ENCODE measurements at places on chromosomes 12 and 14.

DNA sequence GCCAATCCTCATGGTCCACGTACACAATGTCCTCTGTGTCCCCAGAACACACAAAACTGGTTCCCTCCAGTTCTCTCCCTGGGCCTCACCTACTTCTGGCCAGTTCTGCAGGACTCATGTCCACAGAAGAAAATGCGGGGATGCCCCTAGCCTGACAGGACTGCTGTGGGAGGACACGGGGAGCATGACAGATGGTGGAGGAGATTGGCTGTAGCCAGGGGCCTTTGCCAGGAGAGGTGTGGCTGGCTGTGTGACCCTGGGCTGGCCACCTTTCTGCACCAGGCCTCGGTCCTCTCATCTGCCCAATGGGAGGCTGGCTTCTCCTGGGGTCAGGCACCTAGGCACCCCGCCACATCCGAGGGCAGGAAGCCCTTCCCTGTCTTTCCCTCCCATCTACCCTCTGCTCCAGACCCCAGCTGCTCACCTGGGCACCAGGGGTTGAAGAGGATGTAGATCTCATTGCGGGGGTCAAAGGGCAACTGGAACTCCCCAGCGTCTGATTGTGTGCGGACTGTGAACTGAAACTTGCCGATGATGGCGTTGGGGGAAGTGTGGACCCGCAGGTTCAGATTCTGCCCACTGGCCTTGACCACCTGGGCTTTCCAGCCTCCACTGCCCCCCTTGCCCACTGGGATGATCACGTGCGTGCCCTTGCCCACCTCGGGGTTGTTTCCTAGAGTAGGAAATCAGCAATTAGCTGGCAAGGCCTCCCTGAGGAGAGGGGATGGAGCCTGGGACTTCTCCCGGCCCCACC, 2.8 kb downstream of the TGM1 start:
- DNase-seq = no peak

GRCh38 chr12:11753826-11754225, 104.4 kb downstream of the ETV6 start:
- no peak for DNase-seq

GRCh38 chr14:100669468-100669867, 57.2 kb upstream of the DLK1 start:
- DNase-seq = no peak

DNA sequence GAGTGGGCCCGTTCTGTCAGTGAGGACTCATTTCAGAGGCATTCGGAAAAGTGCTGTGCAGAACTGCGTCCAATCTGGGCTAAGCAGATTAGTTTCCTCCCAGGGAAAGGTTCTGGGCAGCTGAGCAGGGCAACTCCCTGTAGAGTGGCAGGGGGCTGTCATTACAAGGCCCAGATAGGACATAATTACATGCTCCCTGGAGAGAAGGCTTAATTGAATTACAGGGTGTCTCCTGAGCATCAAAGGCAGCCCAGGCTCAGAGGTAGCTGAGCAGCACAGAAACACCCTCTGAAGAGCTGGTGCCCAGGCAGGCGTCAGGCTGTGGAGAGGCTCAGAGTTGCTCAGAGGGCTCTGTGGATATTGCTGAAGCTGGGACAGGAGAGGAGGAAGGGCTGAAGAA, 36.0 kb downstream of the SLC8A3 start:
- no peak for DNase-seq

DNA sequence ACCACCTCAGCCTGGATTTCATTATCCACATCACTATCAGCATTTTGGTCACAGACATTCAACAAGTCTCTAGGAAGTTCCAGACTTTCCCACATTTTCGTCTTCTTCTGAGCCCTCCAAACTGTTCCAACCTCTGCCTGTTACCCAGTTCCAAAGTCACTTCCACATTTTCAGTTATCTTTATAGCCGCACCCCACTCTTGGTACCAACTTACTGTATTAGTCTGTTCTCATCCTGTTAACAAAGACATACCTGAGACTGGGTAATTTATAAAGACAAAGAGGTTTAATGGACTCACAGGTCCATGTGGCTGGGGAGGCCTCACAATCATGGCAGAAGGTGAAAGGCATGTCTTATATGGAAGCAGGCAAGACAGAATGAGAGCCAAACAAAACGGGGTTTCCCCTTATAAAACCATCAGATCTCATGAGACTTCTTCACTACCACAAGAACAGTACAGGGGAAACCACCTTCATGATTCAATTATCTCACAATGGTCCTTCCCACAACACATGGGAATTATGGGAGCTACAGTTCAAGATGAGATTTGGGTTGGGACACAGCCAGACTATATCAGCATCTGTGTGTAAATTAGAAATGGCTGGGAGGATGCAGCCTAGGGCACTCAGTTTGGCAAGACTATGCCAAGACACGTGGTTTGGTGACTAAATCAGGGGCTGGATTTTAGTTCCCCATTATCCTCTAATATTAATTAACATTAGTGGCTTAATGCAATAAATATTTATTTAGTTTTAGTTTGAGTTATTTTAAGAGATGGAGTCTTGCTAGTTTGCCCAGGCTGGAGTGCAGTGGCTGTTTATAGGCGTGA, 16.2 kb upstream of the FUT8 start:
- DNase-seq = no peak

DNA sequence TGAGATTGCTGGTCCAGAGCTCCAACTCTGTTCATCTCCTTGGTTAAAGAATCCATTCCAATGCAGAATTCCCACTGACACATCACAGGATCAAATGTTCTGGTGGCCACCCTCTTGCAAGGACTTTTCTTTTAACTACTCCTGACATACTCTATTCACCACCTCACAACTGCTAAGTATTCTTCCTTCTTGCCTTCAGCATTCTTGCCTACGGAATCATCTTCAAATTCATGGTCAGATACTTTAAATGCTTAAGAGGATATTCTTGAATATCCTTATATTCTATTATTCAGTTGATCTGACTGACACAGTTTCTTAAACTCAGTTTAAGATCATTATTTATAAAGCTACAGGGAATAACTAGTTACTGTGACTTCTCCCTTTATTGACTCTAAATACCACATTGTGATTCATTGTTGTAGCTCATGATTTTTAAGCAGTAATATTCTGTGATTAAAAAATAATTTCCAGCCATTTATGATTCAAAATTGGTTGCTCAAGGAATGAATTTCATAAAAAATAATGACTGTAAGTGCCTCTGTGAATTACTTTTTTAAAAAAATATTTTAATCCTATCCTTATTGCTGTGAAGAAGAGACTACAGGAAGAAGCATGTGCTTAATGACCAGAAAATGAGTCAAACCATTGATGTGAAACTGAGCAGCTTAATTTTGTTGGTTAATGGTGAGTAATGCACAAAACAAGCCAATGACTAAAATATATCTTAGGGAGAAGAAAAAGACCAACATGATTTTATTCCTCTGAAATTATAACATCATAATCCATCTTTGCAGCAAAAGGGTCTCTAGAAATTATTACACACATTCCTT, 207.1 kb downstream of the PIK3C2G start:
- DNase-seq = no peak

- no peak for DNase-seq
Observed at GRCh38 chr12:111444925-111445725, 39.4 kb downstream of the SH2B3 start.

- no peak for DNase-seq
Observed at GRCh38 chr12:130299574-130299973, 38.1 kb upstream of the PIWIL1 start.

DNA sequence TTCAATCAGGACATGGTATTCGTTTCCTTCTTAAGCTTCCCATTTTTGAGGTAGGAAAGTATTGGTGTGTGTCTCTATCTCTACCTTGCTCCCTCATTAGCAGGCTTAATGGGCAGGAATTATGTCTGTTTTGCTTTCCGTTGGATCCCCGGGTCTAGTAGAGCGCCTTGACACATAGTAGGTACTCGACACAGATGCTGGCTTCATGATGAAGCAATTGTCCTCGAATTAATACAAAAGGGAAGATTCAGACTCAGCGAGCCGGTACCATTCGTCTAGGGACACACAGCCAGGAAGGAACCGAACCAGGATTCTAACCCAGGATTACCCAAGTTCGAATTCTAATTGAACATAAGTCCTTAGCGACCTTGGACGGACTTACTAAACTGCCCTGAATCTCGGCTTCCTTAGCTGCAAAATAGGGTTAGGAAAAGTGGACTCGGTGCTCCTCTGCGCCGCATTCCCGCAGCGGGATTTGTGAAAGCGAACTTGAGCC, 496 bp upstream of the ISCU start:
- no peak for DNase-seq

- no peak for DNase-seq
Observed at GRCh38 chr12:115433014-115433634, 749.1 kb upstream of the TBX3 start.

DNA sequence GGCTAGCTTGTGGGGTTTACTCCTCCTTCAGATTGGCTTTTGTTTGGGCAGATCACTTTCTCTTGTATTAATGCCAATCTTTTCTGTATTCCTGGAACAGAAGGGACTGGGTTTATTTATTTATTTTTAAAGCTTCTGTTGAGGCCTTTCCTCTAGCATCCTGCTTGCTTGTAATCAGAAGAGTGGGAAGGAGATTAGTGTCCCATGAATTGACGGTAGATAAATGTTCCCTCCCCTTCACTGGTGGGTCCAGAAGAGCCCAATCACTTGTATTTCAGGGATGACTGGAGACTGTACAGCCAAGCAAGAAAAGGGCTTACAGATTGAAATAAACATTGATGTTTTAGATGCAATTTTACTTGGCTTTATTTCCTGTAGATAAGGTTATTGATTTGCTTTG, 71.0 kb downstream of the LIN52 start:
- DNase-seq = no peak

- no peak for DNase-seq
Observed at GRCh38 chr12:83320350-83320749, 633.6 kb downstream of the TMTC2 start.

DNA sequence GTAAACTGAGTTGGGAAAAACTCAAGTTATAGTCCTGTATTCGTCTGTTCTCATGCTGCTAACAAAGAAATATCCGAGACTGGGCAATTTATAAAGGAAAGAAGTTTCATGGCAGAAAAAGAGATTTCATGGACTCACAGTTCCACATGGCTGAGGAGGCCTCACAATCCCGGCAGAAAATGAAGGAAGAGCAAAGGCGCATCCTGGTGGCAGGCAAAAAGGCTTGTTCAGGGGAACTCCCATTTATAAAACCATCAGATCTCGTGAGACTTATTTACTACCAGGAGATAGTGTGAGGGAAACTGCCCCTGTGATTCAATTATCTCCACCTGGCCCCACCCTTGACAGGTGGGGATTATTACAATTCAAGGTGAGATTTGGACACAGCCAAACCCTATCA, 292.6 kb upstream of the SYT1 start:
- no peak for DNase-seq

DNA sequence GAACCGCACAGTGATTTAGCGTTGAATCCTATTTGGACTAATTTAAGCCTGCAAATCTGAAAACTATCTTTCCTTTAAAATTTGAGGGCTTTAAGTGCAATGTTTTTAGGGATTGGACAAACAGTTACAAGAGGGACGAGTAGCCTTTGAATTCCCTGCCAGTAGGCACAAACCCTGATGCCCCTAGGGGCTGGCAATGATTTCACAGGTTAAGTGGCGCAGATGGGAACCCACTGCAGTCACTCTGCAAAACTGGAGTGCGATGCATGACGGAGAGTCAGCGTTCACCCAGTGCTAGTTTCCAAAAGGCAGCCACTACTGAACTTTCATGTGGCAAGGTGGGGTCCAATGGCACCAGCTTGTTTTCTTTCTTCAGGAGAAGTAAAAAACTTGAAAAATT, 99.4 kb upstream of the FRMD6 start:
- DNase-seq = no peak

- no peak for DNase-seq
Observed at GRCh38 chr12:75666939-75667334, 155.5 kb upstream of the KRR1 start.

- no peak for DNase-seq
Observed at GRCh38 chr14:65637780-65638179, 225.2 kb downstream of the FUT8 start.

DNA sequence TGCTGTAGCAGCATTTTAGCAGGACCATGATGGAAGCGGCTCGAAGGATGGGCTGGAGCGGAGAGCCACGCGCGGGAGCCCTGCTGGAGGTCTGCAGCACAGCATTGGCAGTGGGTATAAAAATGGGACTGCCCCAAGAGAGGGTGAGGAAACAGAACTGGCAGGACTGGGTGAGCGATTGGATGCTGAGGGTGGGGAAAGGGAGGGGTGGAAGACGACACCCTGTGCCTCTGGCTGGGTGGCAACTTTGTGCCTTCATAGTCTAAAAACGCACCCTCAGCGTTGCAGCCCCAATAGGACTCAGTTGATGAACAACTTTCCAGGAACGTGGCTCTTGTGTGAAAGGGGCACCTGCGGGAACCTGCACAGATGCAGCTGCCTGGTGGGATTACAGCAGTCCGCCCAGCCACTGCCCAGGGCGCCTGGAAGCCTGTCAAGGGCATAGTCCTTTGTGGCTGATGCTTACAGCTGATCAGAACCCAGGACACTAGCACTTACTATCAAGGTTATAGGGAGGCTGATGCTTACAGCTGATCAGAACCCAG, 73.0 kb downstream of the NINJ2 start:
- DNase-seq = no peak

- no peak for DNase-seq
Observed at GRCh38 chr12:99352269-99352668, 295.3 kb upstream of the GARIN6 start.

- no peak for DNase-seq
Observed at GRCh38 chr14:89098254-89098653, 273.8 kb downstream of the TTC8 start.

GRCh38 chr12:56007564-56008559, 10.8 kb downstream of the SUOX start:
- DNase-seq = peak; percentile 54
